ENCODE measurements at places on chromosomes 7 and 10.

- no peak for DNase-seq
Measured at GRCh38 chr7:44967571-44968446, 11.0 kb downstream of the MYO1G start.

GRCh38 chr7:148773334-148773733, 74.6 kb downstream of the CUL1 start:
- DNase-seq: no peak

DNA sequence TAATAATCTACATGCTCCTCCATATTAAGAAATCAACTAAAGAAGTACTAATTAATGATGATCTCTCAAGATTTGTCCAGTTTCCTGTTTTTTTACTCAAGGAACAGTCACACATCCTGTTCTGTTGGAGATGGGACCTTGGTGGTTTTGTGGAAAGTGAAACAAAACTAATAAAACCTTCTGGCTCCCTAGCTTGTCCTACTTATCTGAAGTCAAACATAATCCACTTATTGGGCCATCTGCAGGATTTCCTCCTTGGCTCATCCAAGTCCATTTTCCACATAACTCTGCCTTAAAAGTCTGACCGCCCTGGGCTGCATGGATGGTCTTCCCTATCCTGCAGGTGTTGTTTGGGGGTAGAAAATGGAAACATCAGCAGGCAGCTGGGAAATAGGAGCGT, 39.4 kb upstream of the TARP start:
- DNase-seq: no peak

- no peak for DNase-seq
Measured at GRCh38 chr10:78166261-78166660, 132.6 kb downstream of the RPS24 start.

GRCh38 chr7:133051066-133051465, 30.8 kb downstream of the CHCHD3 start:
- DNase-seq: no peak

DNA sequence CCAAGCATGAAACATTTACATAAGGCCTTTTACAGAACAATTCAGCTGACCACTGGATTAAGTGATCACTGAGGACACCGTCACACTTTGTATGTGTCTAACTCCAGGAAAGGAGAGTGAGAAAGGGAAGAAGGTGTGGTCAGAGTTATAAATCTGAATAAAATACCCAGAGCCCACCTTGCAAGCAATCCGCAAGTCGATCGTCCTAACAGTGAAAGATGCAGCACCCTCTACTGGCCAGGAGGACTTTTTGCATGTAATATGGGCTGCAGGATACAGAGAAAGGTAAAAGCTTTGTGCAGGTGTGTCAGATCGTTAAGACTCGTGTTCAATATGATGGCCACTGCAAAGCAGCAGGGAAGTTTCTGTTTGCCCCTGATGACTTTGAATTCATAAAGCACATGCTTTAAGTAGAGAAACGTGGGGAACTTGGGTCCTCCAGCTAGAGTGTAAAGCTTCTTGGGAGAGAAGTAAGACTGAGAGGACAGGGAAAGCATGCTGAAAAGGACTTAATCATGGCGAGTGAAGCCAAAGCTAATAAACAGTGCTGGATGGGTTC, 68.5 kb upstream of the BMPER start:
- no peak for DNase-seq

Data from NCI-H1092 treated with DMSO at 0.1 percent for 48 hours (cell line).